ENCODE measurements at places on chromosomes 11 and 22. TPM values are rescaled to one million over a fixed set of nuclear protein-coding genes. Genes with fewer than 3 reads are reported as not detected.

Gene MYBPC3
- total RNA-seq, result not detected

Gene SLC37A2
- 3.1 TPM for total RNA-seq

Gene TREH
- total RNA-seq, result not detected

Gene INS
- total RNA-seq, result not detected

Gene RANBP1
- total RNA-seq, result 221 TPM

Gene EFEMP2
- total RNA-seq, result 39.7 TPM

Gene MACROD1
- total RNA-seq, result 20.9 TPM

Gene SCN3B
- total RNA-seq, result under 0.01 TPM

Gene CASP12
- total RNA-seq, result not detected

Gene ADAMTS15
- total RNA-seq, result 66.9 TPM

Gene CNGA4
- 0.37 TPM for total RNA-seq

Gene CCDC117
- 17.4 TPM for total RNA-seq

Gene P2RY6
- not detected for total RNA-seq

Gene OR52A1
- total RNA-seq, result not detected

Gene SLC15A3
- total RNA-seq, result 4.5 TPM

Gene VSIG2
- not detected for total RNA-seq

Gene HIKESHI
- total RNA-seq, result 59.2 TPM

Gene NXPE2
- total RNA-seq, result not detected

Gene HORMAD2
- not detected for total RNA-seq

Gene PPP6R3
- total RNA-seq, result 145 TPM

Gene SCGB1A1
- total RNA-seq, result not detected

Gene TIMM10B
- total RNA-seq, result 37.3 TPM

Gene GAL
- total RNA-seq, result 0.39 TPM

Gene TEX12
- total RNA-seq, result 0.20 TPM

Gene TRIM66
- 3.7 TPM for total RNA-seq

Gene C11orf87
- not detected for total RNA-seq

Gene MEI1
- 0.37 TPM for total RNA-seq

Gene DBX1
- not detected for total RNA-seq

Gene HPS5
- 30.7 TPM for total RNA-seq

Gene MS4A4E
- not detected for total RNA-seq

Gene CRY2
- 10.7 TPM for total RNA-seq

Gene MUC6
- not detected for total RNA-seq

Gene DNAJB7
- not detected for total RNA-seq

Gene OR8D4
- 0.37 TPM for total RNA-seq

Gene H19
- 3.1 TPM for total RNA-seq

Gene MRE11
- 13.6 TPM for total RNA-seq

Gene CRYBB3
- not detected for total RNA-seq

Gene BCL2L13
- 57.9 TPM for total RNA-seq
